ENCODE measurements at places on chromosomes 2 and 18.

GRCh38 chr2:176093145-176093897, 800 bp downstream of the HOXD13 start:
- no peak for DNase-seq

DNA sequence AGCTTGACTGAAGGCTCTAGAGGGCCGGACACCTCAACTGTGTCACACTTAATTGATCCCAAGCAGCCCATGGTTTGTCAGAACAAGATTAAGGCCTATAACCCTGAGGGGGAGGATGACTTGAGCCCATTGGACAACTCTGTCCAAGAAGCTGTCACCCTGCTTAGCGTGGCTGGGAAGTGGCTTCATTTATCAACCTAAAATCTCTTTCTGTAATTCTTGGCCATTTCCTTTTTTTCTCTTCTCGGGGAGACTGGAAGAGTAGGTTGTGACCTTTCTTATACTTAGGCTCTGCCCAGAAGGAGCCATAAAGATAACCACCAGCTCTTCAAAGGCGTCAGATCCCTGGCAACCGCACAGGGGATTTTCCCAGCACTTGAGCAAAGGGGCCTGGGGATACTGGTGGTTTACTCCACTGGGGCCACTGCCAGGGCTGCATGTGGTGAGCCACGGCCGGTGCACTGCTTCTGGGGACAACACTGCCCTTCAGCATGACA, 265.5 kb downstream of the CYRIA start:
- no peak for DNase-seq

- DNase-seq: no peak
Measured at GRCh38 chr2:240903191-240904060, 2.7 kb upstream of the CROCC2 start.

- no peak for DNase-seq
Measured at GRCh38 chr2:85234868-85235267, 92.9 kb downstream of the TGOLN2 start.

DNA sequence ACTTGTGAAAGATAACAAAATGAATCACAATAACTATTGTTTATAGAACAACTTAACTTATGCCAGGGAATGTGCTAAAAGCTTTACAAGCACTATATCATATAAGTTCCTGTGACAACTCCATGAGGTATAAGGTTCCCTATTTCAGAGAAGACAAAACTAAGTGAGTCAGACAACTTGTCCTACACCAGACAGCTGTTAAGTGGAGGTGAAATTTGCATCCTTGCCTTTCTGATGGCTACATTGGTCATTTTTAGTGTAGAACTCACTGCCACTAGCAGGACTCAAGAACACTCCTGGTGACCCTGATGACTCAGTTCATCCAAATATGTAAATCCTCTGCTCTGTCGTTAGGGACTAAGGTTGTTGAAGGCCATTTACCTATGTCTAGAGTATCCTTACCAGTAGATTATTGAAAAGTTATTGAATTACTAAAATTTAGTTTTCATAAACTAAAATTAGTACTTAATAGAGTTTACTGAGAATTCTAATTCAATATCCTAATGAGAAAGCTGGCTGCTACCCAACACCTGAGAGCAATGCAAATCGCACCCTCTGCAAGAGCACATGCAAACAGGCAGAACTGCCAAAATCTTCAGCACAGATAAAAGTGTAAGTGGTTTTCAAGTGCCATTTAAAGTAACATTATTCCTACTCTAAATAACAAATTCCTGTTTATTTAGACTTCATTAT, 636.2 kb downstream of the NRXN1 start:
- DNase-seq: no peak

DNA sequence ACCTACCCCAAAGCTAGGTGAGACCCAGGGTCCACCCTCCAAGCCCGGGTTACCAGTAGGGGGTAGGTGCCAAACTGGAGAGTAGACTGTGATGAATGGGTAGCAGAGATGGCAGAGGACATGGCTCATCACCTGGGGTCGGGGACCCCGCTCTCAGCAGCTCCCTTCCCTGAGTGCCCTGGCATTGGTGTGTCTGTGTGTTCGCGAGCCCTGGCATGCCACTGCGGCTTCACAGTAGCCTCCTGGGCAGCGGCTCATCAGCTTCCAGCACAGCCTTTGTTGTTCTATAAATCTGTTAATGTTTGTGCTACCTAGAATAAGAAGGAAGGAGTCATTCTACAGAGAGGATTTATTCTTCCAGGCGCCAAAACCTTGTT, 62.6 kb upstream of the ALPP start:
- no peak for DNase-seq

- no peak for DNase-seq
Measured at GRCh38 chr18:76376225-76376624, 118.8 kb downstream of the ZNF516 start.

DNA sequence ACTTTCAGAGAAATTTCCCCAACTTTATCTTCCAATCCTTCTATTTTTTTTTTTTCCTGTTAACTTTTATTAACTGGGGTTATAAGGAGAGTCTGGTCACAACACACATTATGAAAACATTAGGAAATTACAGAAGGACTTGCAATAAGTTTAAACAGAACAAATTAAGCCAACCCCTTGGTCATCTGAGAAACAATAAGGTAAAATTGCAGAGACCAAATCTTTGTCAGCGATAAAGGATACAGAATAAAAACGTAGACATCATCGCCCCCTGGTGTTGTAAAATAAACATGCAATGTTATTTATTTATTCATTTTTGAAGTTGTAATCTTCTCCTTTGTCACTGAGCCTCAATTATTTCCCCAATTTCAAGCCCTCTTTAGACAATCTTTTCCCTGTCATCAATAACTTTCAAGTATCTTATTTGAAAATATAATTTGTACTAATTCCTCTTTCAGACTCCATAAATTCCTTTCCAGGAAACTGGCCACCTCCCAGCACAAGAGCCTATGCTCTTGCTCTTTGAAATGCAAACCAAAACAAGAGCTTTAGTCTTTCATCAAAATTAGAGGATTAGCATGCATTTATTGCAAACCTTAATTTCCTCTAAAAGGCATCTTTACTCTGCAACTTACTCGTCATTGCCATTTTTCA, 19.5 kb downstream of the G6PC2 start:
- peak; percentile 29 for DNase-seq

GRCh38 chr2:233708942-233709341, 3.8 kb upstream of the UGT1A5 start:
- DNase-seq: no peak

GRCh38 chr2:189297446-189297845, 117.9 kb upstream of the COL5A2 start:
- DNase-seq: peak; percentile 76

GRCh38 chr18:59821983-59822382, 77.8 kb upstream of the PMAIP1 start:
- peak; percentile 56 for DNase-seq

DNA sequence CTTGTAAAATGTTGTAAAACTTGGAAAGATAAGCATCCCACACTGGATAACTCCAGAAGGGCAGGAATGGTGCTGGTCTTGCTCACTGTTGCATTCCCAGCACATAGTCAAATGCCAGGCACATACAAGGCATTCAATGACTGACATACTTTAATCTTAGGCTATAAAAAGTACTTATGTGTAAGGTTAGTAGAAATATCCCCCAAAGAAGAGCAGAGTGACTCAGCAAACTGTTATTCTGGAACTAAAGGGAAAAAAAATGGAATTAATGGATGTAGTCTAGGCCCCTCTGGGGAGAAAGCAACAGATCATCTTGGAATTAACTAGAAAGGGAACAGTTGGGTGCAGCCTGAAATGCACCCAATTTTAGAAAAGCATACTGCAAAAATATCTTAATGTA, 9.0 kb downstream of the ZBTB14 start:
- peak; percentile 21 for DNase-seq

DNA sequence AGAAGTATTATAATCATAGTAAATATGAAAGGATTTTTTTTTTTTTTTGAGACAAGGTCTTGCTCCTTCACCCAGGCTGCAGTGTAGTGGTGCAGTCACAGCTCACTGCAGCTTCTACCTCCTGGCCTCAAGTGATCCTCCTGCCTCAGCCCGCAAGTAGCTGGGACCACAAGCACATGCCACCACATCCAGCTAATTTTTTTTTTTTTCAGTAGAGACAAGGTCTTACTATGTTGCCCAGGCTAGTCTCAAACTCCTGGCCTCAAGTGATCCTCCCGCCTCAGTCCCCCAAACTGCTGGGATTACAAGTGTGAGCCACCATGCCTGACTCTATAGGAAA, 301.6 kb upstream of the STON1 start:
- DNase-seq: no peak

- DNase-seq: no peak
Measured at GRCh38 chr18:12060182-12060870, 33.3 kb upstream of the ANKRD62 start.

DNA sequence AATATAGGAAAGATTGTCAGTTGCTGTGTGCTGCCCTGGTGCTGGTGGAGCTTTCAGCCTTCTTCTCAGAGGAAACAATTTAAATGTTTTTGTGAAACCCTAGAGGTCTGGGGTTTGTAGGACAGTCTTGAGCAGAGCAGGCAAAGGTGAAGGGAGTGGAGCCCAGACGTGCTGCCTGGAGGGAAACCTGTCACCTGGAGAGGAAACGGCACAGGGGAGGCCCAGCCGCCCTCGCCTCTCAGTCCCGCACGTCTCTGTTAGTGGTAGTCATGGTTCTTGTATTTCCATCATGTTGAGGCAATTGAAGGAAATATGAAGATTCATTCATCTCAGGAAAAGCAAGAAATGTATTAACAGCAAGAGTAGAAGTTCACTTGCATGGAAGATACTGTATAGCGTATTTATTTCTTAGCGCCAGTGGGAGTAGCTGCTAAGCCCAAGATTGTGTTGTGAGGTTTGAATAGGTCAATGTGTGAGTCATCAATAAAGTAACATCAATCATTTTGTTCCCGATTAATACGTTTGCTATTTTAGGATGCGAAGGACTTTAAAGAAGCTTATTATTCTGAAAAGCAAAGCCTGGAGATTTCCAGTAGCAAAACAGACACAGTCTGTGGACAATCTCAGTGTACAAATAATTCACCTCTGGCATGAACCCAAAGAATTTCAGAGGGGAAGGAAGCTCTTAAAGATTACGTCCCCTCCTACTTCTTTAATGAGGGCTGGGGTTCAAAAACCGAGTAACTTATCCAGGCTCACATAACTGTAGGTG, 70.4 kb downstream of the LRRFIP1 start:
- no peak for DNase-seq

DNA sequence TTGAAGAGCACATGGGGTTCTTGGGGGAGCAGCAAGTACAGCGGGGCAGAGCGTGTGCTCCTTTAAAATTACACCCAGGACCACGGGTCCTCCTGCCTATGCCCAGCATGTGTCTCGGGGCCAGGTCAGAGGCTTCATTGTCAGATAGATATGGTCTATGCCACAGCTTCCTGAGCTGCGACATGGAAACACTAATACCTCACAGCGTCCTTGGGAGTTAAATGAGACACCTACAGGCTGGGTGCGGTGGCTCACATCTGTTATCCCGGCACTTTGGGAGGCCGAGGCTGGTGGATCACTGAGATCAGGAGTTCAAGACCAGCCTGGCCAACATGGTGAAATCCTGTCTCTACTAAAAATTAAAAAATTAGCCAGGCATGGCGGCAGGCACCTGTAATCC, 110.8 kb upstream of the ATL2 start:
- no peak for DNase-seq

- peak; percentile 61 for DNase-seq
Measured at GRCh38 chr2:159265171-159265576, 21.3 kb downstream of the WDSUB1 start.

GRCh38 chr18:58363767-58364540, 264.9 kb downstream of the ALPK2 start:
- DNase-seq: peak; percentile 71

DNA sequence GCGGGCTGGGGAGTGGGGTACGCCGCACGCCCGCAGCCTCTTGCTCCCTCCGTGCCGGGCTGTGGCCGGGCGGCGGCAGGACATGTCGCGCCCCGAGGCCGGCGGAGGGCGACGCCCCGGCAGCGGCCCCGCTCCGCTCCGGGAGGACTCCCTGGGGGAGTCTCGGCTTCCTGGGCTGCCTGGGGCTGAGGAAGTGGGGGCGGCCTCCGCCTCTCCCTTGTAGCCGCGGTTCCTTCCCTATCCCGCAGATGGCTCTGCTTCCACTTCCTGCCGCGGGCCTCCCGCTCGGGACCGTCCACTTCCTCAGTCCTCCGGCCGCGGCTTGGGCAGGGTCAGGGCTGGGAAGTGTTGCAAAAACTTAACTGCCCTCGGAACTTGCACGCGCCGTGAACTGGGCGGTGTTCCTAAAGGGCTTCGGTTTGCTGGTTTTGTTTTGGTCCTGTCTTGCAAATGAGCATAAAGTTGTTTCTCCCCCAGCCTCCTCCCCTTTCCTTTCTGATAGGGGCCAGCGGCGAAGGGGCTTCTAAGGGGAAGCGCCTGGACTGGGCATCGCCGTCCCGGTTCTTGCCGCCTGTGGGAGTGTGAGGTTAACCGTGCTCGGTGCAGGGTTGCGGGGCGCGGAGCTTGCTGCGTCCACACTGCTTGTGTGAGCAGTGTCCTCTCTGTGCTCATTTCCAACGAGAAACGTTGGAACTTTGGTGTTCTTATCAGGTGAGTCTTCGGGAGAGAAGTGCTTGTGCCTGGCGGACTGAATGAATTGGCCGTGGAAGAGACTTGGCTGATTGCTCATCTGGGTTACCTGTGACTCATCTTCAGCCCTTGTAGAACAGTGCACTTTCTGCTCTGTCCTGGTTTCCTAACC, 600 bp downstream of the RALB start:
- peak; percentile 74 for DNase-seq

DNA sequence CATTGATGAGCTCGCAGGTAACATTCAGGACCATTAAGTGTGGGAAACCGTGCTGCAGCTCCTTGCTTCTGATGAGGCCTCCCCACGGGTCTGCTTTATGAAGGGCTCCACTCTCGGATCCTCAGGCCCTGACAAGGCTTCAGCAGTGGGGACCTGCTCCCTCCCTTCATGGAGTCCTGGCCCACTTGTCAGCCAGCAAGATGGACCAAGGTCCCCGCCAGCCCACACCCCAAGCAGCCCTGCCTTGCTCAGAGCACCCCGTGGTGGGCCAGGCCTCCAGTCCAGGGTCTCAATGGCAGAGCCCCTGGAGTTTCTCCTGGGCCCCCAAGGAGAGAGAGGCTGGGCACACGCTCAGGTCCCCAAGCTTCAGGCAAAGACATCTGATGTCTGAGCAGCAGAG, 41.5 kb downstream of the CROCC2 start:
- DNase-seq: no peak

DNA sequence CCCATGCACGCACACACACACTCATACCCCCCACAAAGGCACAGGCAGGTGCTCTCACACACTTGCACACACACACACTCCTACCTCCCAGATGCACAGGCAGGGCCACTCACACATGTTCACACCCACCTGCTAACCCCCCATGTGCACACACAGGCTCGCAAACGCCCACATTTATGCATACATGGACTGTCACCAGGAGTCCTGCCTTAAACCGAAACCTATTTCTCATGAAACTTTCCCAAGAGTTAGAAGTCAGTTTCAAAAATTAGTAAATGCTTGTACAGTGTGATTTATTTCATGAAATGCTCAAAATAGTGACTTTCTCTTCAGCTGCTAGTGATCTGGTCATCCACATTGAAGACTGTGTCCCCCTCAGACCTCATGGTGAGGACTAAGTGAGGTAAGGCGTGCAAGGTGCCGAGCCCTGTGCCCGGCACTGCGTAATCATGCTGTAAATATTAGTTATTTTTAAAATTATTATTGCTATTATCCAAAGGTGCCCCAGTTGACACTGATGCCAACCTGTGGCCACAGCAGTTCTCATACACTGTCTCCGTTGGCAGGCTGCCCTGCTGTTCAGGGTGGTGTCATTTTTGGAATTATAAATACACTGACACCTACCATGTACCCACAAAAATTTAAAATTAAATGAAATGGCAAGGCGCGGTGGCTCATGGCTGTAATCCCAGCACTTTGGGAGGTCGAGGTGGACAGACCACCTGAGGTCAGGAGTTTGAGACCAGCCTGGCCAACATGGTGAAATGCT, 12.4 kb downstream of the CNNM4 start:
- no peak for DNase-seq
